NCI-H524 treated with DMSO at 0.1 percent for 48 hours (cell line): ENCODE measurements at places on chromosomes 4 and X.

- no peak for DNase-seq
Observed at GRCh38 chrX:71532078-71532752, 689 bp upstream of the OGT start.

- DNase-seq: no peak
Observed at GRCh38 chrX:39397561-39398199, 596.4 kb downstream of the MID1IP1 start.

GRCh38 chrX:22165732-22166457, 106.8 kb upstream of the CBLL2 start:
- no peak for DNase-seq

DNA sequence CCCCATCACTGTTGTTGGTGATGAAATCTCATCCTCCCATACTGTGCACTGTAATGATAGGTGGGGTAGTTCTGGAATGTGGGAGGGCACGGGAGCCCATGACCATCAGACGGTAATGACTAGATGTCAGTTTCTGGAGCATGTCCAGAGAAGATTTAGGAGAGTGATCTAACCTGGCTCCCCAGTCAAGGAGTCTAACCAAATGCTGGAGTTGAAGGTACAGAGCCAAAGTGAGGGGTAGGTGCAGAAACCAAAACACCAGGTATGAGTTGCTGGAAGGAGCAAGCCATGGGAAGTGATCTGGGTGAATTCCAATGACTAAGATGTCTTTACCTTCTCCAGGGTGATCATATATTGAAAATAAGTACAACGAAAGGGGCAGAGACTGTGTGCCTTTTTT, 296.9 kb downstream of the INPP4B start:
- no peak for DNase-seq

GRCh38 chr4:7756561-7757355, 182.9 kb downstream of the AFAP1 start:
- DNase-seq: no peak

DNA sequence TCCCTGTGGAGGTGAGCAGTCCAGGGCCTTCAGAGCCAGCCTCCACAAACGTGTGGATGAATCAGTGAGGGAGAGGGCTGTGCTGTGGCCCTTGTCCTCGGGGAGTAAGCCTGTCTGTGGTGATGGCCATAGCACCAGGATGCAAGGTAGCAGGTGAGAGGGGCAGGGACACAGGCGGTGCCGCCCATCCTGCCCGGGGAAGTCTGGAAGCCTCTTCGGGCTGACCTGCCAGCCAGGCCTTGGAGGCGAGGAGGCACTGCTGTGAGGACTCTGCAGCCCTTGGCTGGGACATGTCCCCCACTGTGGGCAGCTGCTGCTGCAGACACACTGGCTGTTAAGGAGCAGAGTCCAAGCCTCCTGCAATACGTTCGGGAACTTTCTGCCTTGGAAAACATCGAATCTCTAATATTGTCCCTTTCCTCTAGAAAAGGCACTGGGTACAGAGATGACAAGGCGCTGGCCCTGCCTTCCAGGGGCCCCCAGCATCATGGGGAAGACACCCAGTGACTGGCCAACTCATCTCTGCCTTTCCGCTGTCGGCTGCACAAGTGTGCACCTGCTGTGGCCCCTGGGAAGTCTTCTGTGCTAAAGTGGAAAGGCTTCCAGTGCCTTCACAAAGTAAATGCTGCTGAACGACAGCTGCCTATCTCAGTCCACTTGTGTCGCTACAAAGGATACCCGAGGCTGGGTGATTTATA, 101.4 kb downstream of the ADRA2C start:
- no peak for DNase-seq

- DNase-seq: no peak
Observed at GRCh38 chr4:786074-786741, 39.7 kb downstream of the CPLX1 start.

GRCh38 chr4:52376132-52376704, 282.9 kb downstream of the USP46 start:
- DNase-seq: peak; percentile 7

- no peak for DNase-seq
Observed at GRCh38 chrX:107597791-107598190, 30.5 kb upstream of the PRPS1 start.

GRCh38 chr4:153434190-153434589, 32.0 kb upstream of the TMEM131L start:
- no peak for DNase-seq

DNA sequence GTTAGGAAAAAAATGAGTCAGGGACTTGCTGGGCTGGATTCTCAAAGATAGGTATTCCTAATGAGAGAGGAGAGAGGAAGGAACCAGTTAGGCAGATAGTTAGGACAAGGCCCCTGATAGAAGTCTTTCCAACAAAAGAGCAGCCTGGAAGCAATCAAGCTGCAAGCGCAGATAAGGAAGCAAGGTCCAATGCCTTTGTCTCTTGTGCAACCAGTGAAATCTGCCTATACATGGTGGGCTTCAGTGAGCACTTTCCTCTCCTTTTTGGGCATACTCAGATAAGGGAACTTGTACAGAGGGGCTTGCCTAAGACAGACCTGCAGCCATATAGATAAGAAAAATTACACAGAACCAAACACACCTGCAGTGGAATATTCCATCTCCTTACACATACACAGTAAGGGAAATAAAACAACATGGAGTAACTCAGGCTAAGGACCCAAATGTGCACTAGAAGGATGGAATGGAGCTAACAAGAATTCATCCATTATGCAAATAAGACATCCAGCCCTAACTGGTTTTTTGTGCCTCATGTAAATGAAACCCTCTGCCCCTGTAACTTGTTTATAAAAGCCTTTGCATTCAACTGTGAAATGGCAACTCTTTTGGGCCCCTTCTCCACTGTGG, 68.8 kb downstream of the PCDH18 start:
- no peak for DNase-seq

DNA sequence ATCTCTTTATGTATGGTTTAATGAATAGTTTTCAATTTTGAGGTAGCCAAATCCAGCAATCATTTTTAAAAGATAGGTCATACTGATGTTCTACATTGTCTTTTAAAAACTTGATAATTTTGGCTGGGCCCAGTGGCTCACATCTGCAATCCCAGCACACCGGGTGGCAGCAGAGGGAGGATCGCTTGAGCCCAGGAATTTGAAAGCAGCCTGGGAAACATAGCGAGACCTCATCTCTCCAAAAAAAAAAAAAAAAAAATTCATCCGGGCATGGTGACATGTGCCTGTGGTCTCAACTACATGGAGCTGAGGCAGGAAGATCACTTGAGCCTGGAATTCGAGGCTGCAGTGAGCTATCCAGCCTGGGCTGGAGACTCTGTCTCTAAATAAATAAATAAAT, 419.8 kb downstream of the GALNTL6 start:
- DNase-seq: no peak

- DNase-seq: no peak
Observed at GRCh38 chr4:69649207-69649606, 3.8 kb downstream of the UGT2A1 start.

DNA sequence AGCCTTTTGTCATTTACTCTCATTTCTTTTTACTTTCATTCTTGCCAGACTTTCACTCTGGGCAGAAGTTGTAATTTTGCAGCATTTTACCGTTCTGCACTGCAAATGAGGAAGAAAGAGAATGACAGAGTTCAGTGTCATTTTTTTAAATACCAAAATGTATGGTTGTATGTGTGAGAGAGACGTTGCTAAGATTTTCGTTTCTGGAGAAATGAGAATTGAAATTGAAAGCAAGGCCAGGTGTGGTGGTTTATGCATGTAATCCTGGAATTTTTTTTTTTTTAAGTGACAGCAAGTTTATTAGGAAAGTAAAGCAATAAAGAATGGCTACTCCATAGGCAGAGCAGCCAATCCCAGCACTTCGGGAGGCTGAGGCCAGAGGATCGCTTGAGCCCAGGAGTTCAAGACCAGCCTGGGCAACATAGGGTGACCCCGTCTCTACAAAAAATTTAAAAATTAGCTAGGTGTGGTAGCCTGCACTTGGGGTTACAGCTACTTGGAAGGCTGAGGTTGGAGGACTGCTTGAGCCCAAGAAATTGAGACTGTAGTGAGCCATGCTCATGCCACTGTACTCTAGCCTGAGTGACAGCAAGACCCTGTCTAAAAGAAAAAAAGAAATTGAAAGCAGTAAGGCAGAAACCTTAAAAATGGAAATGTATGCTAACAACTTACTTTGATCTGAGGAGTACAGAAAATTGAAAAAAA, 12.9 kb downstream of the DCK start:
- no peak for DNase-seq

DNA sequence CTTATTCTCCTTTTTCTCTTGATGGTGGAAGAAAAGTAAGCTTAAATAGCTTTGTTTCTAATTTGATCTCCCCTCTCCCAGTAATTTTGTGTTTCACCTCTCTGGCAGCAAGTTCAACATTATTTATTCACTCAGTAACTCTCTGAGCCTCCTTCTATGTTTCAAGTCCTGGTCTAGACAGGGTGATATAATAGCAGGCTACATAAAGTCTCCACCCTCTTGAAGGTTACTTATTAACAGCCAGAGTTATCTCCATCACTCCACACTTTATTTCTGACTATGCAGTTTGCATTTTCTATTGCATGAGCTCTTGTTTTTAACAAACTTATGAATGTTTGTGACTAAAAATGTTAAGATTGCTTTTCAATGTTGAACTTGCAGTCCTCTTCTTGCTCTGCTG, 17.8 kb upstream of the ANOS1 start:
- no peak for DNase-seq

GRCh38 chrX:148784137-148784536, 283.7 kb downstream of the AFF2 start:
- no peak for DNase-seq

- no peak for DNase-seq
Observed at GRCh38 chrX:9847071-9847470, 60.8 kb downstream of the SHROOM2 start.

DNA sequence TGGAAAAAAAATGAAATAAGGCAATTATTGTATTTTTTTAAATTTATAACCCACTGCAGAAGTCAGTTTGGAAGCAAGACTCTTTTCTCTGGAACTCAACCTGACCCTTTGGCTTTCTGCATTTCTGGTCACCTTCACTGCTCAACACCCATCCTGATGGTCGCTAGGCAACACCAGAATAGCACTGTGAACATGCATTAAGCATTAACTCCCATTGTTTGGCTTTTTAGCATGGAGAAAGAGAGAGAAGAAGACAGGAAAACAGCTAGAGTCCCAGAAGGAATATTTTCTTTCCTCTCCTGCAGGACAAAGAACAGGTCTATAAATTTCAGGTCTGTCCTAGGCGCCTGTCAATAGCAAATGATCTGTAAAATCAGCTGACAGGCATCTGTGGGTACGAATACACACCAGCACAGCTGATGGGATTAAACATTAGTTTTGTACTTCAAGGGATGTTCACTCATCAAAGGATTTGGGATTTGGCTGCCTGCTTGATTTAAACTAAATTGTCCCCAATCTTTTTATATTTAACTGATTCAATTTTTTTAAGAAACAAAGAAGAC, 137.2 kb upstream of the ETNPPL start:
- DNase-seq: no peak

DNA sequence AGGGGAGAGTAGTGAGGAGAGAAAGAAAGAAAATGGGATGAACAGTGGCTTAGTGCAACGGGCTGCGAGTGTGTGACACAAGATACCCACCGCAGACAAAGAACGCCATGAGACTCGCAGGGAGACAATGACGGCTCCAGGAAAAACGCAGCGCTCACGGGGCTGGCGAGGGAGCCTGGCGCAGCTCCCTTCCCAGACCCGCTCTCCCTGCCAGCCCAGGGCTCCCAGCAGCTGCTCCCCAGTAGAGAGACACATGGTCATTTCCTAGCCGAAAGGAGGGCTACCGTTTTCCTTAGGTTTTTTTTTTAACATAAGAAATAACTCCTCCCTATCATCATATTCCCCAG, 149.5 kb downstream of the MAML3 start:
- no peak for DNase-seq
